CD8-positive, alpha-beta memory T cell (primary cell): ENCODE measurements at places on chromosomes 2 and 18. TPM values are rescaled to one million over a fixed set of nuclear protein-coding genes. Genes with fewer than 3 reads are reported as not detected.

GRCh38 chr2:152347076-152347475 lies 12.1 kb downstream of the FMNL2 start:
- no peaks in the 10 kb centered on the region for H3K36me3 ChIP-seq
- no peak overlapping the region for H3K27ac ChIP-seq
- DNase-seq: no peak
- H3K4me3 ChIP-seq: no peak overlapping the region

DNA sequence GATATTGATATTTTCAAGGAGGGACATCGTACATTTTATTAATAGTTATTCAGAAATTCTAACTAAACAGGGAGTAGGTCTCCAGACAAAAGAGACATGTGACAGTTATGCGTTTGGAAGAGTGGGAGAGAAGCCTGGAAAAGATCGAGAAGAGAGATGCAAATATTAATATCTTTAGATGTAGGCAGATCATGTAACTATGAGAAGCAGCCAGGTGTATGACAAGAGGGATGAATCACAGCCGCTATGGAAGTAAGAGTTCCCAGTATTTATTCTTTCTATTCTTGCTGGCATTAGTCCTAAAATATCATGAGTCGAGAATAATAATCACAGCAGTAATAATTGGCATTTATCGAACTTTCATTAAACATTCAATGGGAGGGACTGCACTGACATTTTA lies 140.2 kb downstream of the CSRNP3 start:
- H3K27ac ChIP-seq: no peak overlapping the region
- H3K4me3 ChIP-seq: no peak overlapping the region
- H3K27me3 ChIP-seq: no peaks in the 10 kb centered on the region
- H3K4me1 ChIP-seq: no peaks in the 10 kb centered on the region
- H3K36me3 ChIP-seq: no peaks in the 10 kb centered on the region
- no peak for DNase-seq

FRZB gene
- total RNA-seq: not detected

DNA sequence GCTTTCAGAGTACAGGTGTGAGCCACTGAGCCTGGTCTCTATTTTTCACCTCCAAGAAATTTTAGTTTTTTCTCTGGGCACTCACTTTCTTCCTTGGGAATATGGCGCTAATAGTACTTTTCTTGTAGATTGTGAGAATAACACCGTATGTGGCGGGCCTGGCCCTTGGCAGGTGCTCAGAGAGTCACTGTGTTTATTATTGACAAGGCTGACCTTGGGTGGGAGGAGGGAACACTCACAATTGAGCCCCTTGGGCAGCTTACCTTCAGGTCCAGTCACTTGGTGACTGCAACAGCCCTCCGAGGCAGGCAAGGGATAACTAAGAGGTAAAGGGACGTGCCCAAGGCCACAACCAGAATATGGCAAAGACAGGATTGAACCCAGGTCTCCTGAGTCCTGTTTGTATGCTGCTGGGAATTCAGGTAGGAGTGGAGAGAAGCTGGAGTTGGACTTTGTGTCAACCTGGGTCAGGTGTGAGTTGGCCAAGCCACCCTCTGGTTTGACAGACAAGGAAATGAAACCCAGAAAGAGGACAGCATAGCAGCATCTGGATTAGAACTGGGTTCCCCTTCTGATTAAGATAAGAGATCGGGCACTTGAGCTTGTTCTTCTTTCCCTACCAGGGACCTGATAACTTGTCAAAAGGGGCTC lies 2.8 kb upstream of the STK25 start:
- DNase-seq: no peak
- H3K36me3 ChIP-seq: no peaks in the 10 kb centered on the region
- no peak overlapping the region for H3K4me3 ChIP-seq

DNA sequence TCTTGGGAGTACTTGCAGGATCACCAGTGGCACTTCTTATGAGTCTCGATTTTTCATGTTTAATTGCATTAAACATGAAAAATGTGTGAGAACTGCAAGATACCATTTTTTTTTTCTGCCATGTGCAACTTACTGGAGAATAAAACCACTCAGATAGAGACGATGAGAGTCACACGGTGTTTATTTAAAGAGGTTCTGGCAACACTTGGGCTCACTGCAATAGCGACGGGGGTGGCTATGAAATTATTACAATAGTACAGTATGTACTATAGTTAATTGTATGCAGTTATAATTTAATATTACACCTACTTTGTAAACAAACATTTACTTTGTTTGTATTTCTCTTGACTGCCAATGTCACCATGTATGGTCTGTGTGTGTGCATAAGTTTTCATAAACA lies 479.8 kb downstream of the NUP35 start:
- no peaks in the 10 kb centered on the region for H3K36me3 ChIP-seq
- H3K27ac ChIP-seq: no peak overlapping the region
- H3K4me3 ChIP-seq: no peak overlapping the region
- DNase-seq: no peak
- no peaks in the 10 kb centered on the region for H3K27me3 ChIP-seq
- no peaks in the 10 kb centered on the region for H3K4me1 ChIP-seq

DNA sequence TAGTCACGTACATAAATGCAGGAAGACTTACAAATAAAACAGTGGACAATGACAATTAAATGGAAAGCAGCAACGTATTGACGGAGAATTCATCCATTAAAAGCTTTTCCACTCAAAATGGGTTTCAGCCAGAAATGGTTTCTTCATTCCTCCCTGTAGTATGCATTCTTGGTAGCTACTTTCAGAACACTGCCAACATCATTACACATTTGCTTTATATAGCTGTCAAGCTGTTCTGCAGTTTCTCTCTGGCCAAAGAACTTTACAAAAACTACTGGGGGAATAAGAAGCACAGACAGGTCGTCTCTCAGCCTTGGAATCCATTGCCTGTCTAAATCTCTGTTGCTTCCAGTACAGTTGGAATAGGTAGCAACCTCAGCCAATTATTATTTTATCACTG lies 84.1 kb upstream of the NCKAP5 start:
- H3K36me3 ChIP-seq: no peaks in the 10 kb centered on the region
- H3K27me3 ChIP-seq: no peaks in the 10 kb centered on the region
- DNase-seq: no peak
- no peaks in the 10 kb centered on the region for H3K4me1 ChIP-seq
- H3K4me3 ChIP-seq: no peak overlapping the region

DNA sequence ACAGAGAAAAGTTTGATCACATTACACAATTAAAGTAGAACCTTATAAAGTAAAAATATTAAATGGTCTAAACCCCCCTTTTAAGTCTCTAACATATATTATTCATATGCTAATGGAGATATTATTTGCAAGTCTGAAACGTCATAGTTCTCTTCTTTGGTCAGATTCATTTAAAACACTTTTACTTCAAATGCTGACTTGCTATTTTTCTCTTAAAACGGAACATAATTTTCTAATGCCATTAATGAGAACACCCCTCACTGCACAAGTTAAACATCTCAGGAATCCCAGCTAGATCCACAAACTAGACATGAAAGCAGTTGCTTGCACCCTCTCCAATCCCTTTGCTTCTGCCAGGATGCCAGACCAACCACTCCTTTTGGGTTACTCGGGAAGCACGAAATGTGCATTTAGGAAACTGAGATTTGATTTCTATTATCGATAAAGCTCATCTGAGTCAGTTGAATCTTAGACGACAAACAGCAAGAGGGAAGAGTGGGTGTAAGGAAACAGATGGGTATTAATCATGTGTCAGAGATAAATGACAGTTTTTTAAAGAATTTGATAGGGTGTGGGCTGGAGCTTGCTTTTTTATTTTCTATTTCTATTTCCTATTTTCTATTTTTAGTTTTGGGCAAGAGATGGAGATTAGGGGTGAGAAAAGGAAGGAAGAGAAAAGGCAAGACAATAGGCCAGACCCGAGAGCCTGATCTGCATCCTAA lies 1.5 kb downstream of the ADD2 start:
- H3K27me3 ChIP-seq: peaks cover 13% of the 10 kb centered on the region
- no peak overlapping the region for H3K27ac ChIP-seq
- no peak overlapping the region for H3K4me3 ChIP-seq
- no peak for DNase-seq

TGFA gene
- total RNA-seq: 0.42 TPM

FHOD3 gene
- total RNA-seq: not detected

ZNF514 gene
- 12.2 TPM for total RNA-seq

DNA sequence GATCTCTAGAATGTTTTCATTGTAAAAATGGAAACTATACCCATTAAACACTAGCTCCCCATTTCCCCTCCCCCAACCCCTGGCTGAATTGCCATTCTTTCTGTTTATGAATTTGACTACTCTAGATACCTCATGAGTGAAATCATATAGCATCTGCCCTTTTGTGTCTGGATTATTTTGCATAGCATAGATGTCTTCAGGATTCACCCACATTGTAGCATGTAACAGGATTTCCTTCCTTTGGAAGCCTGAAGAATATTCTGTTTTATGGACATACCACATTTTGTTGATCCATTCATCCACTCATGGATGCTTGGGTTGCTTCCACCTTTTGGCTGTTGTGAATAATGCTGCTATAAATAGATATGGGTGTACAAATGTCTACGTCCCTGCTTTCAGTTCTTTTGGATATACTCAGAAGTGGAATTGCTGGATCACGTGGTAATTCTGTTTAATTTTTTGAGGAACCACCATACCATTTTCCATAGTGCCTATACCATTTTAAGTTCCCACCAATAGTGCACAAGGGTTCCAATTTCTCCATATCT lies 7.7 kb upstream of the ASB1 start:
- H3K4me1 ChIP-seq: peaks cover 5% of the 10 kb centered on the region
- no peaks in the 10 kb centered on the region for H3K36me3 ChIP-seq
- no peak overlapping the region for H3K4me3 ChIP-seq
- DNase-seq: no peak

DPP10 gene
- not detected for total RNA-seq

NOSTRIN gene
- total RNA-seq: not detected

- no peaks in the 10 kb centered on the region for H3K27me3 ChIP-seq
- no peak overlapping the region for H3K27ac ChIP-seq
- no peaks in the 10 kb centered on the region for H3K36me3 ChIP-seq
- no peaks in the 10 kb centered on the region for H3K4me1 ChIP-seq
These were observed 28.9 kb downstream of the NYAP2 start for GRCh38 chr2:225428360-225428759.

DNA sequence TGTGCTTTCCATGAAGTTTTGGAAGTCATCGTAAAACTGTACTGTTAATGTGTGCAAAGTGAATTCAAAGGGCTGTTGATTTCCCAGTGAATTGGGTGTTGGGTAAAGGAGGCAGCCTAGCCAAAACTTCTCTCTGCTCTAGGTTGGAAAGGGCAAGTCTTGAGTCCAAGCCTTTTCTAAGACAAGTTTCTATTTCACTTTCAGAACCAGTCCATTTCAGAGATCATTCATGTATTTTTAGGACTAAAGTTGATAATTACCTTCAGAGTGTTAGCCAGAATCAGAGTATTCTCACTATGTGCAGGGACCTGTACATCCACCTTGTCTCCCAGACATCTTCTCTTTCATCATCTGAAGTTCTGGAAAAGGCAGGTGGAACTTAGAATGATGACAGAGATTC lies 636.1 kb upstream of the KLHL29 start:
- H3K4me1 ChIP-seq: no peaks in the 10 kb centered on the region
- H3K27ac ChIP-seq: no peak overlapping the region
- H3K36me3 ChIP-seq: no peaks in the 10 kb centered on the region
- no peak for DNase-seq

CNTNAP5 gene
- not detected for total RNA-seq

ZNF2 gene
- total RNA-seq: 5.7 TPM

DNA sequence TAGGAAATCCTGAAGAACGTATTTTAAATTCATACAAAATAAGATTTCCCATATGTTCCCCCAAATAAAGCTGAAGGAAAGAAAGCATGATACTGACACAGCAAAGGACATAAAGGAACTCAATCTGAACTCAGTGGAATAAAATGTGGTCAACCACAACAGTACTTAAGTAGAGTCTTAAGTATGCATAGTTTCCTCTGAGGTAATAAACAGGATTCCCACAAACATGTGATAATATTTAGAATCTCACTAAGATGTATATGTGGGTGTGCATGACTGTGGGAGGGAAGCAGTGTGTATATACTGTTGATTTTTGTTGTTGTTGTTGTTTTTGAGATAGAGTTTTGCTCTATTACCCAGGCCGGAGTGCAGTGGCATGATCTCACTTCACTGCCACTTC lies 69.3 kb downstream of the NOL10 start:
- peaks cover 11% of the 10 kb centered on the region for H3K4me1 ChIP-seq
- no peaks in the 10 kb centered on the region for H3K36me3 ChIP-seq
- H3K27ac ChIP-seq: no peak overlapping the region
